Kidney (tissue), 22 donors: ENCODE measurements at places on chromosomes 7 and 10.

DNA sequence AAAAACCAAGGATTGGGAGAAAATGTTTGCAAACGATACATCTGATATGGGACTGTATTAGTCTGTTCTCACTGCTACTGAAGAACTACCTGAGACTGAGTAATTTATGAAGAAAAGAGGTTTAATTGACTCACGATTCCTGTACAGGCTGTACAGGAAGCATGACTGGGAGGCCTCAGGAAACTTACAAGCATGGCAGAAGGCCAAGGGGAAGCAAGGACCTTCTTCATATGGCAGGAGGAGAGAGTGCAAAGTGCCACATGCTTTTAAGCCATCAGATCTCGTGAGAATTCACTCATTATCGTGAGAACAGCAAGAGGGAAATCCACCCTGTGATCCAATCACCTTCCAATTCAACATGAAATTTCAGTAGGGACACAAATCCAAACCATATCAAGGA lies 11.0 kb downstream of the ZNF713 start:
- no peak for DNase-seq
- H3K4me1 ChIP-seq = no peaks in the 10 kb centered on the region

- H3K4me3 ChIP-seq = no peak overlapping the region
- H3K4me1 ChIP-seq = no peaks in the 10 kb centered on the region
- no peaks in the 10 kb centered on the region for H3K36me3 ChIP-seq
- no peaks in the 10 kb centered on the region for H3K27me3 ChIP-seq
Measured at GRCh38 chr10:16689227-16689626, 128.0 kb downstream of the RSU1 start.

DNA sequence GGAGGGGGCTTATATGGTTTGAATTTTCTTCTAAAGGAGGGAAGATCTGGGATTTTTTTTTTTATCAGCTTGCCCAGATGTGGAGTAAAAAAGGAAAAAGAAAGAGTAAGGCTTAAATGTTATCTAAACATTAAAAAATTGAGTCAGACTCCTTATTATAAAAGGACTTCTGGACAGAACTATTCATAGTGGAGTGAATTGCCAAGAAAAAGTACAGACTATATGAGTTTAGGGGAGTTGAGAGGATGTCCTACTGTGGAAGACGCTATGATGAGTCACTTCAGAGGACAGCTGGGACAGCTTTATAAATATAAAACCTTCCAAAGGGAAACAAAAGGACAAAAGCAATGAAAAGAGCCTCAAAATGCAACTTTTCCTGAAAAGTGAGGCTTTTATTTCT lies 73.0 kb downstream of the TFPI2 start:
- DNase-seq = no peak
- no peaks in the 10 kb centered on the region for H3K27me3 ChIP-seq
- no peak overlapping the region for H3K4me3 ChIP-seq
- H3K4me1 ChIP-seq = no peaks in the 10 kb centered on the region
- H3K36me3 ChIP-seq = no peaks in the 10 kb centered on the region
- H3K27ac ChIP-seq = no peak overlapping the region

DNA sequence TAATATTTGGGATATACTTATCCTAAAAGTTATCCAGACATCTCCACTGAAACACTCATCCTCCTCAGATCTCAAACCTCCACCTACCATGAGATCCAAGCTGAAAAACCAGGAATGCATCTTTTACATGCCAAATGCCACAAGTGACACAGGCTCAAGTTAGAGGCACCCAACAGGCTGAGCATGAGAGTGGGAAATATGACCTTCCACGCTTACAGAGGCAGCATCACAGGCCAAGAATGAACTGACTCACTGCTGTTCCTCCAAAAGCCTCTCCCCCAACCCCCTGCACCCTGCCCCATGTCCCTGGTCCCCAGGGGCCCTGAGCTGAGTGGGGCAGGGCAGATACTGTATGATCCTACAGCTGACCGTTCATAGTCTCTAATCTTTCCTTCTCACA lies 4.8 kb upstream of the MTPAP start:
- H3K4me1 ChIP-seq = no peaks in the 10 kb centered on the region
- no peak overlapping the region for H3K27ac ChIP-seq
- H3K27me3 ChIP-seq = no peaks in the 10 kb centered on the region
- no peak overlapping the region for H3K4me3 ChIP-seq
- H3K36me3 ChIP-seq = no peaks in the 10 kb centered on the region

DNA sequence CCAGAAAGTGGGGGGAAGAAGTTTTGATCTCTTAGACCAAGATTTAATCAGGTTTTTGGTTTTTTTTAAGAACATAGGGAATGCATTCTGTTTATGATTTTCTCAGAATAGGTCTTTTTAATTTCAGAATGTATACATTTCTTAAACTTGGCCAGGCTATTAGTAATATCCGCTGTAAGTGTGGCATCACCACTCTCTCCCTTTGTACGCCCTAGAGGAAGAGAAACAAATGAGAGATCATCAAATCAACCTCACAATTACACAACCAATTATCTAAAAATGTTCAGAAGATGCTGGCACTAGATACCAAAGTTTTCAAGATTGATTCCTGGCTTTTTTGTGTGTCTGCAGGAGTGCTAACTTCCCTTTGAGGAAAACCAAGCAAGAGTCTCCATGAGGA lies 70.0 kb downstream of the KLF6 start:
- H3K27me3 ChIP-seq = no peaks in the 10 kb centered on the region
- H3K36me3 ChIP-seq = no peaks in the 10 kb centered on the region
- H3K4me1 ChIP-seq = no peaks in the 10 kb centered on the region
- H3K4me3 ChIP-seq = no peak overlapping the region
- DNase-seq = no peak

DNA sequence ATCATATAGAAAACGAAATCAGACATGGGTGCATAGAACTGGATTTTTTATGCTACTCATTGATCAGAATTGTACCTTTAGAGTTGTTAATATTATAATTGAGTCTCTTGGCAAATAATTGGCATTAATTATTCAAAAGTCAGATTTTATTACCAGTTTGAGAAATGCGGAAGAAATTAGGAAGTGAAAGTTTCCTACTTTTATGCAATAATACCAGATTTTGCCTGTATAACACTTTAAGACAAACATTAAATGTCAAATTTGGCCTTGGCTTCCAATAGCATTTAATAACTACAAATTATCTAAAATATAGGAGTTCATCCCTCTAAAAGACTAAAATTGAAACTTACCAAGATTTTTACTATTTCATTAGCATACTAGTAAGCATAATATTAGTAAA lies 6.8 kb upstream of the TFEC start:
- no peak overlapping the region for H3K4me3 ChIP-seq
- no peak for DNase-seq
- no peaks in the 10 kb centered on the region for H3K27me3 ChIP-seq
- H3K27ac ChIP-seq = no peak overlapping the region
- H3K36me3 ChIP-seq = no peaks in the 10 kb centered on the region

GRCh38 chr10:90605506-90605905 lies 252.3 kb downstream of the HTR7 start:
- no peaks in the 10 kb centered on the region for H3K4me1 ChIP-seq
- H3K4me3 ChIP-seq = no peak overlapping the region
- no peaks in the 10 kb centered on the region for H3K27me3 ChIP-seq

- peaks cover 48% of the 10 kb centered on the region for H3K27me3 ChIP-seq
- no peak overlapping the region for H3K27ac ChIP-seq
- no peak overlapping the region for H3K4me3 ChIP-seq
- H3K4me1 ChIP-seq = no peaks in the 10 kb centered on the region
Measured at GRCh38 chr10:69571618-69572158, 1.5 kb downstream of the NEUROG3 start.

GRCh38 chr7:40536421-40536820 lies 401.6 kb downstream of the SUGCT start:
- no peak for DNase-seq
- no peak overlapping the region for H3K4me3 ChIP-seq
- no peaks in the 10 kb centered on the region for H3K4me1 ChIP-seq
- H3K27ac ChIP-seq = no peak overlapping the region

- no peaks in the 10 kb centered on the region for H3K27me3 ChIP-seq
- no peak for DNase-seq
- no peak overlapping the region for H3K27ac ChIP-seq
- peaks cover 3% of the 10 kb centered on the region for H3K4me1 ChIP-seq
- no peak overlapping the region for H3K4me3 ChIP-seq
- H3K36me3 ChIP-seq = no peaks in the 10 kb centered on the region
Measured at GRCh38 chr10:71126432-71126831, 85.9 kb upstream of the UNC5B start.

DNA sequence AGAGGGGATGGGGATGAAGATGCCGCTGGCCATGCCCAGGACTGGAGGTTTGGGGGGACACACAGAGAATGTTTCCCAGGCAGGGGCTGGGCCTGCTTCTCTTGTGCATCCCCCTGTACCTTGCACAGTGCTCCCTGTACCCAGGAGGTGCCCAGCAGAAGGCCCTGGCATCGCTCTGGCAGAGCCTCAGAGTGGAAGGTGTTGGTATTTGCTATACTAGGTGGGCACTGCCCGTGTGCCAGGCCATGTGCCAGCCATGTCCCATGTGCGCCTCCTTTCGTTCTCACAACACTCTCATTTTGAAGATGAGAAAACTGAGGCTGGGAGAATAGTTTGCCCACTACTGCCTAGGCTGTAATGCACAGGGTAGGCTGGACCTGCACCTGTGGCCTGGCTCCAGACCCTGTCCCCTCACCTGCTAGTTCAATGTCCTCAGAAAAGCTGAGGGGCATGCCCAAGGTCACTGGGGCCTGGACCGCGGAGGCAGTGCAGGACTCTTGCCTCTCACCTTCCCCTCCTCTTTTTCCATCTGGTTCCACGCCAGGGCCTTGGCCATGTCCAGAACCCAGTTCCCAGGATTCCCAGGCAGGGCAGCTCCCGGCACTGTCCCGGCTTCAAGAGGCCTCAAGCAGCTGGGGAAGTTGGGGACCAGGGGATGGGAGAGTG lies 64.7 kb downstream of the GOLGA7B start:
- no peaks in the 10 kb centered on the region for H3K27me3 ChIP-seq
- no peaks in the 10 kb centered on the region for H3K4me1 ChIP-seq
- no peaks in the 10 kb centered on the region for H3K36me3 ChIP-seq
- DNase-seq = no peak
- H3K27ac ChIP-seq = no peak overlapping the region
- H3K4me3 ChIP-seq = no peak overlapping the region
